ENCODE measurements at places on chromosomes 7 and 10.

DNA sequence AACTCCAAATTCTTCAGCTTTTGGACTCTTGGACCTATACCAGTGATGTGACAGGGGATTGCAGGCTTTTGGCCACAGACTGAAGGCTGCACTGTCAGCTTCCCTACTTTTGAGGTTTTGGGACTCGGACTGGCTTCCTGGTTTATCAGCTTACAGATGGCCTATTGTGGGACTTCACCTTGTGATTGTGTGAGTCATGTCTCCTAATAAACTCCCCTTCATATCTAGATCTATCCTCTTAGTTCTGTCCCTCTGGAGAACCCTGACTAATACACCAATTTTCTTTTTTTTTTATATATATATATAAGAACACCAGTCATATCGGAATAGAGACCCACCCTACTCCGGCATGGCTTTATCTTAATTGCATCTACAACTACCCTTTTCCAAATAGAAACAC is 166.8 kb downstream of the ETV1 start:
- no peak for DNase-seq

DNA sequence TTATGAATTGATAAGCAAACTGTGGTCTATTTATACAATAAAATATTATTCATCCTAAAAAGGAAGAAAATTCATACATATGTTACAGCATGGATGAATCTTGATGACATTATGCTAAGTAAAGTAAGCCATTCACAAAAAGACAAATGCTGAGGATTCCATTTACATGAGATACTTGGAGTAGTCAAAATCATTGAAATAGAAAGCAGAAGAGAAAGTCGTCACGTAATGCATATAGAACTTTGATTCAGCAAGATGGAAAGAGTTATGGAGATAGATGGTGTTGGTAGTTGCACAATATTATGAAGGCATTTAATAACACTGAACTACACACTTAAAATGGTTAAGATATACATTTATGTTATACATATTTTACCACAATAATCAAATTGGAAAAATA is 309.7 kb upstream of the KLF6 start:
- DNase-seq = no peak

DNA sequence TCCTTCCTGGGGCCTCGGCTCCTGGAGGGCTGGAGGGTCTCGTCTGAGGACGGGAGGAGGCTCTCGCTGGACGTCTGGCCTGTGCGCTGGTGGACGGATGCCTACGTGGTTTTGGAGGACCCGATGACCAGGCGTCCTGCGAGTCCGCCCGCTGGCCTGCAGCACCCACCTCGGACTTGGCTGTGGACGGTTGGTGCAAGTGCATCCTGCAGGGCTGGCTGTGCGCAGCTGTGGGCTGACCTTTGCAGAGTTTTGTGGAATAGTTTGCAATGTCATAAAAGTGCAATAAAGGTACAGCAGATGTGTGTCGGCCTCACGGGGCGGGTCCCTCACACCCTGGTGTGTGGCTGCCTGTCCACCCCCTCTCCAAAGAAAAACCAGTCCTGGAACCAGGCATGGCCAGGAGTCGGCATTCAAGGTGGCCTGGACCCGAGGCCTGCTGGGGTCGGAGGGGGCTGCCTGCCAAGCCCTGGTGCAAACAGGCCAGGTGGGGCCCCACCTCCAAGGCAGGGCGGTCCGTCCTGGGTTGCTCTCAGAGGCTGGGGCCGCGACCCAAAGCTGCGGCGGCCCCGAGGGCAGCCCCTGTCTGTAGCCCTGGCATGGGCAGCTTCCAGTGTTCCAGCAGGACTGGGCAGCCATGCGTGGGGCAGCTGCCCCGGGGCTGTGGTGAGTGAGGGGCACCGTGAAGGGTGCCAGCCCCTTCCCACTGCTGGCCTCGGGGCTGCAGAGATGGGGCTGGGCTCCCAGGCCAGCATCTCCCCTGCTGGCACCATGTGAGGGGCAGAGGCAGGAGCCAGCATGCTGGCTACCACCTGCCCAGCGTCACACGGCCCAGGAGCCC is 29.3 kb upstream of the FOXL3 start:
- DNase-seq = no peak

- DNase-seq = no peak
These were observed 46.3 kb downstream of the STARD3NL start for GRCh38 chr7:38224392-38224791.

GRCh38 chr7:564176-564865 is 44.7 kb upstream of the PDGFA start:
- DNase-seq = no peak

DNA sequence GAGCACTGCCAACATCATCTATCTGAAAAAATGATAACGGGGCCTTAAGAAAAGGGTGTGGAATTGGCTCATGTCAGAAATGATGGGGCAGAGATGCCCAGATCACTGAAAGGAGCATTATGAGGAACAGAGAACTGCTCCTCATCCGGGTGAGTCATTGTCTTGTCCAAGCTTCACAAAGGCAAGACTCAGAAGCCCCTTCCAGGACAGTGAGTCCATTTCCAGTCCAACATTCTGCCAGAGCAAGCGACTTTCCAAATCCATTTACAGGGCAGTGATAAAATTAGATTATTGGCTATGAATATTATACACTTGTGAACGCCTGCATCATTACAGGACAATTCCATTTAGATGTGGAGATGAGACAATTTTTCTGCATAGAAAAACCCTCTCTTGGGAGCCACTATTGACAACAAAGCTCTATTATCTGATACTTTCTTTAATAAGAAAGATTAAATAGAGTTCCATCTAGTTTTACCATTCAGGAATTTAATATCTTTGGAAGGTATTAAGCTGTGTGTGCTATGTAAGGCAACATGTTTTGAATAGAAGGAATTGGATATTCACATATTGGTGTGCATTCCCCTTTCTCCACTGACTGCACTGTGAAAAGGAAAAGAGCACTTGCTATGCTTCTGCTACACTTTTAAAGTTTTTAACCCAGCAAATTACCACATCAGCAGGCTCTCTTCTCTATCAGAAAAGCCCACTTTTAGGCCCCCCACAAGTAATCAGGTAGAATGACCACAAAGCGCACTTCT is 159.6 kb downstream of the NRP1 start:
- DNase-seq = no peak

DNA sequence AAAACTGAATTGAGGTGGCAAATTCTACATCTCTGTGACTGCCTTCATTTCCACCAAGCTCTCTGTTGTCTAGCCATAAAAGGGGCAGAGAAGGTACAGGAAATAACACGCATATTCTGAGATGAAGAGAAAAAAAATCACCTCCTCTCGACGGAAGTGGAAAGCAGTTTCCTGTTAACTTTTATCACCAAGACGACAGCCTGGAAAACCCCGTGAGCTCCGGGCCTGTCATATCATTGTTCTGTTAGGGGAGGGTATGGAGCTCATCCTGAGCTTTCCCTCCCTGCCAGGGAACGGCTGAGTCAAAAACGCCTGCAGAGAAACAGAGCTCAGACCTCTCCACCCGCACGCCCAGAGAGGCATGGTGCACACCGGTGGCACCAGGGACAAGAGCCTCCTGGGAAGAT is 200.3 kb downstream of the PRPF18 start:
- no peak for DNase-seq

- DNase-seq = no peak
These were observed 24.2 kb downstream of the UPP1 start for GRCh38 chr7:48113275-48113674.

- DNase-seq = no peak
These were observed 892.9 kb downstream of the LRMDA start for GRCh38 chr10:76324283-76324682.

DNA sequence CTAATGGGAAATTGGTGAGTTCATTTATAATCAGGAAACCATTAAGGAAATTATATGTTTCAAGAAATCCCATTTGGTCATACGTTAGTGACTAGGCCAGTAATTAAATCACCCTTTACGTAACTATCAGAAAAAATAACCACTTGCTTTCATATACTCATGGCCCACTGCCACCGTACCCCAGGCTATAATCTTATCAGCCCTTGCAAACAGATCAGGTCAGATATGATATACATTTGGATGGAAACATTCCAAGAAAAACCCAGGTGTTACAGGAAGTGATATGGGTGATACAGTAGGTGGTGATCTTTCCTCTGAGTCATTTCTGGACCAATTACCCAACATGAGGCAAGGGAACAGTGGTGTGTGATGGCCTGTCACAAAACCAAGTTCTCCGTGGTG is 481.0 kb upstream of the SEMA3A start:
- no peak for DNase-seq

DNA sequence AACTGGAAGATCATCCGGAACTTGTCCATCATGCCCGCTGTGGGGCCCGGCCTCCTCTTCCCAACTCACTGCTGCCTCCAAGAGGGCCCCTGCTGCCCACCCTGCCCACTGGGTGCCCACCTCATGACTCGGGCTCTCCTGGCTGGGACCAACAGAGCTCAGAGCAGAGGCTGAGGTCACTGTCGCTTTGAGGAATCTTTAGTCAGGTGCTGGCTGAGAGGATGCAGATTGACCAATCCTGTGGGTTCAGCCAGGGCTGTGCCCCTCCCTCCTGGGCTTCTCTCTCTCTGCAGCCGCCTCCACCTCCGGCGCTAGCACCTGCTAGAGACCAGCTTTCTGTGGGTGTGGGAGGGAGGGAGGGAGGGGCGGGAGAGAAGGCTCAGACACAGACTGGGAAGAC is at the start of gene CALHM1:
CALHM1 (minus strand) TSS at position 181 of the 400 bp plus-strand sequence; CDS start at position 32, 149 bp downstream.
- peak; percentile 44 for DNase-seq

- no peak for DNase-seq
These were observed 45.8 kb downstream of the GPR85 start for GRCh38 chr7:113040849-113041248.

DNA sequence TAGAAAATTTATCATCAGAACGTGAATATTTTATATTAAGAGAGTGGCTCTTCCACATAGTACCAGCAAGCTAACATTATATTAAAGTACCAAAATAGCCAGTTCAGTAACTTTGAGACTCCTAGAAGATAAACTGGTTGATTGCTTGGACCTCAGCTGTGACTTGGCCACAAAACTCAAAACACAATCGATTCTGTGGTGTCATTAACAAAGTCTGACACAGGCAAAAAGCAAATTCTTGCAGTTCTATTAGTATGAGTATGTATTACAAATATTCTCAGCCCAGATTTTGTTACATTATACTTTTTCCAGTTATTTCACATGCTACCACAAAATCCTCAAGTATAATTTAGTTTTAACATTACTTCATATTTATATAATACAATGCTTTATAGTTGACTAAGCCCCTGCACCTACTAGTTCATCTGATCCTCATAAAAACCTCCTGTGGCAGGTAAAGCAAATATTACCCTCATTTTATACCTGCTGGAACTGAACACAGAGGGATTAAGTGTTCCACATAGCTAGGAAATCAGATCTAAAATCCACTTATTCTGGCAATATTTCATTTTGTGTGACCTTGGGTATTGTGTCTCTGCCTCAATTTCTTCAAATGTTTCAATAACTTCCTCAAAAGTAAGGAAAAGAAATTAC is 279.9 kb upstream of the MKLN1 start:
- no peak for DNase-seq

- DNase-seq = no peak
These were observed 9.7 kb upstream of the GARS1 start for GRCh38 chr7:30584965-30585364.

DNA sequence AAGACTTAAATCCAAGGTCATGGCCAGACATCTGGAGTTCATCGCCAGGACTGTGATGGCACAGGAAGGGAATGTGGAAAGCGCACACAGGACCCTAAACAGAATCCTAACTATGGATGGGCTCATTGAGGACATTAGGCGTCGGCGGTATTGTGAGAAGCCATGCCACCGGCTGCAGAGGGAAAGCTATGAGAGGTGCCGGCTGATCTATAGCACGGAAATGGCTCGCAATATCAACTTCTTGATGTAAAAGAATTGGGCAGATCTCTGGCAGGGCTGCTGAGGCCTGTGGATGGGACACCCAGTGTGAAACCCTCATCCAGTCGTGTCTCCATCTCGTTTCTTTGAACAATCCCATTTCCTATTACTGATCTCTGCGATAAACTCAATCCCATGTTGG is 6.3 kb upstream of the CTBP2 start:
- no peak for DNase-seq

DNA sequence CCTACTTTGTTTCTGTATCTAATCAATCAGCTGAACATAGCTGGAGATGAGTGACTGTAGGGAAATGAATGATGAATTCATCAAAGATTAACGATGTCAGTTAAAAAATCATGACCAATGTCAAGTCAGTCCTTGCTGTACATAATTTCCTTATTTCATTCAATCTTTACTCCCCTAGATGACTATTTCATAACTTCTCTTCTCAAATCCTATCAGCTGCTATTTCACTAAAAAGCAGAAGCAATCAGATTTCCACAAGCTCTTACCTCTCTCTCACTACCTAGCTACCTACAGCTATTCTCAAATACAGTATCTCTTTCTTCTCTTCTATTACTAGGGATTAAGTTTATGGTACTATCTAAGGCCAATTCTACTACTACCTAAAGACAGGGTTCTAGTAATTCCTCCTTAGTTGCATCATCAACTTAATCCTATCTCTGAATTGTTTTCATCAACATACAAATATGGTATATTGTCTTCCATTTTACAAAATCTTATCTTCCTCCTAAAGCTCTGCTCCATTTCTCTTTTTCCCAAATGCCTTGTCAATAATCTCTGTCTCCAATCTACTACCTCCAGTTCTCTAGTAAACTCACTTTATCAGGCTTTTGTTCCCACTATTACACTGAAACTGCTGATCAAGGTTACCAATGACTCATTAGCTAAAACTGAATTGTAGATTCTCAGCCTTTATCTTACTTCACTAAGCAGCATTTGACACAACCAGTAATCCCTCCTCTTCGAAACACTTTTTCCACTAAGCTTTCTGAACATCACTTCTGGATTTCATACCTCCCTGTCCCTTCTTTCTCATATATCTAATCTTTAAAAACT is 28.4 kb downstream of the JMJD1C start:
- DNase-seq = no peak

DNA sequence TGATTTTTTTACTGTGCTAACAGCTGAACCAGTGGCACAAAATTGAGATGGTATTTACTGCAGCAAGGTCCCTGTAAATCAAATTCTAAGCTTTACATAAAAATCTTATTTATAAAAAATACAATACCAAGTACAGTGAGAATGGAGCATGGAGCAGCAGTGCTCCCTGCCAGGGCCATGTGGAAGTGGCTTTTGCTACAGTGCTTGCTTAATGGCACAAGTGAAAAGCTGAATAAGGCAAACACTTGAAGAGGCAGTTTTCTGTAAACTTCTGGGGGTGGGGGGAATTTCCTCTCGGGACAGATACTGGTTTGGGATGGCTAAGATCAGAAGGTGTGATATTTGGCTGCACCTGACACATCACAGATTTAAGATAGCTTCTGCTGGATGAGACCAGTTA is 27.5 kb downstream of the AP3M1 start:
- no peak for DNase-seq

GRCh38 chr10:132254841-132255240 is 52.9 kb downstream of the STK32C start:
- no peak for DNase-seq

GRCh38 chr7:130912082-130912861 is 178.3 kb upstream of the KLF14 start:
- DNase-seq = peak; percentile 33

GRCh38 chr7:141359740-141360415 is 191.3 kb upstream of the AGK start:
- no peak for DNase-seq

GRCh38 chr10:9010931-9011670 is 956.6 kb downstream of the GATA3 start:
- DNase-seq = no peak

GRCh38 chr7:100130608-100131453 is 4.1 kb downstream of the MBLAC1 start:
- peak; percentile 64 for DNase-seq
